Activated effector memory CD4-positive, alpha-beta T cell treated with Interleukin-2 at 50 U/mL for 16 hours (primary cell): ENCODE measurements at places on chromosomes 4 and X.

GRCh38 chr4:181548873-181549575, 694.2 kb upstream of the TENM3 start:
- no peak for DNase-seq

DNA sequence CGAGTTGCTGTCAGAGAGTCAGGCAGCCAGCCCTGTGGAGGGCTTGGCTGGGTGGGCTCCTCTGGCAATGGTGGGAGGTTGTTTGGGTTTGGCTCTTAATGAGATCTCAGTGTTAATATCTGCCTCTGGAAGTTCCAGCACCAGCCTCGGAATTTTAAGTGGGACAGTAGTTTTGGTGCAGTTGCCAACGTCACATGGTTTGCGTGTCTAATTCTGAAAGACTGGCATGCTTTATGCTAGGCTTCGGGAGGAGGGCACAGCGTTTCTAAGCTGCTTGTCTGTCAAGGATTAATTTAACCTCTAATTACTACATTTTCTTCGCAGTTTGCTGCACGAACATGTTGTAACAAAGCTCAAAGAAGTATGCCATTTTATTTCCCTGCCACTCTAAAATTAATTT, 9.2 kb downstream of the MAMLD1 start:
- DNase-seq, result no peak

- no peak for DNase-seq
Measured at GRCh38 chrX:74119016-74119910, 184.7 kb upstream of the ZCCHC13 start.

- no peak for DNase-seq
Measured at GRCh38 chrX:119186763-119187162, 49.3 kb upstream of the PGRMC1 start.

GRCh38 chrX:56382278-56382677, 150.1 kb downstream of the KLF8 start:
- DNase-seq, result no peak

- no peak for DNase-seq
Measured at GRCh38 chrX:36898301-36898700, 109.9 kb upstream of the FAM47C start.

GRCh38 chr4:10671366-10671765, 13.2 kb downstream of the CLNK start:
- no peak for DNase-seq

GRCh38 chrX:68942840-68943239, 114.0 kb downstream of the EFNB1 start:
- no peak for DNase-seq

DNA sequence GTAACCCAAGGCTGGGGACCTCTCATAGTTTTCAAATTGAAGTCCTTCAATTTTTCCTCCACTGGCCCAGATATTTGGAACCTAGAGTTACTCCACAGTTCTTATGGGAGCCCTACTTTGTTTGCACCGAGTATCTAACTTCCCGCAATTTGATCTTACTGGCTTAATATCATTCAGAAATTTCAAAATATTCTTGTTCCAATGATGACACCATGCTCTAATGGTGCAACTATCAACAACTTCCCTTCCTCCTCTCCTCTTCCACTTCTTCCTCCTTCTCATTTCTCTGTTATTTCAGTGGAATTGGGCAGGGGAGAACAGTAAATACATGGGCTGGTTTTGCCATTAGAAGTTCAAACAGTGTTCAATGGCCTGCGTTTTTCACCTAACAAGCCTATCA, 20.2 kb downstream of the PDCL2 start:
- DNase-seq, result no peak

- DNase-seq, result no peak
Measured at GRCh38 chrX:31854716-31855115, 782.9 kb upstream of the FTHL17 start.

DNA sequence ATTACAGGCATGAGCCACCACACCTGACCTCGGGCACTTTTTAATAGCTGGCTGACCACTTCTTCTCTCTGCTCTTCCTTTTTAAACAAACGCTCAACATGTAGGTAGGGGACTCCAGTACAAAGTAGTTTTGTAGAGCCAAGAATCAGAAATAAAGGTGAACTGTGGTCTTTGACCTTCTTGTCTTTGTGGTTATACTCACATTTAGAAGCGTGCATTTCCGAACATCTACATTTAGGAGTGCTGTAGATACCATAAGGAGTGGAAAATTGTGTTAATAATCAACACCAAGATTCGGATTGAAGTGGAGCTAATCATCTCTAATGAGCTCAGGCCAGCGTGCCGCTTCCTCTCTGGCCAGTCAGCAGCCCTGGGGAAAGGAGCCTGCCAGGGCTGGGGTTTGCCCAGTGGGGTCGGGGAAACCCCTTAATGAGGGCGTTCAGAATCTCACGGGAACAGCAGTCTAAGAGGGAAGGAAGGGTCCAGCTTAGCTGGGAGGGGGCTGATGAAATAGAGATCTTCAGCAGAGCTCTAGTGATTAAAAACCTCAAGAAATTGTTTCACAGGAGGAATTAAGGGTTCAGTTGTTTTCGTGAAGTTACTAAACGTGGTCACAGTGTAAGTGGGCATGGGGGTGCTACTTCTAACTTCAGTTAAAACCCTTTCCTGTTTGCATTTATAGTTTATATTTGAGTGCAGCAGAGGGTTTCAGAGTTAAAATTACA, 81.2 kb downstream of the GAB1 start:
- no peak for DNase-seq

DNA sequence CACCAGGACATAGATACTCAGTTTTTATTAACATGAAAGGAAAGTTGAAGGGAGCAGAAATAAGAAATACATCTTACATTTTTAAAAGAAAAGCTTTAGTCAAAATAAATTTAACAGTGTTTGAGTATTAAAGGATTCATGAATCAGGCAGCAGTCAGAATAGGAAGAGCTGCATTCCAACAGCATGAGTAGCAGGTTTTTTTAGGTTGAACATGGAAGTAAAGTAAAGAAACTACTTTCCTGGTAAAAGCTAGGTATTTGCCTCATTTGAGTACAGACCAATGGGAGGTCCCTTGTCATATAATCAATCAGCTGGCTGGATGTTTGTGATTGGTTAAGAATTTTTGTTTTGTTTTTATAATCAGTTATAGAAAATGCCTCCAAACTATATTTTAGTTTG, 645.9 kb upstream of the INTU start:
- DNase-seq, result no peak

DNA sequence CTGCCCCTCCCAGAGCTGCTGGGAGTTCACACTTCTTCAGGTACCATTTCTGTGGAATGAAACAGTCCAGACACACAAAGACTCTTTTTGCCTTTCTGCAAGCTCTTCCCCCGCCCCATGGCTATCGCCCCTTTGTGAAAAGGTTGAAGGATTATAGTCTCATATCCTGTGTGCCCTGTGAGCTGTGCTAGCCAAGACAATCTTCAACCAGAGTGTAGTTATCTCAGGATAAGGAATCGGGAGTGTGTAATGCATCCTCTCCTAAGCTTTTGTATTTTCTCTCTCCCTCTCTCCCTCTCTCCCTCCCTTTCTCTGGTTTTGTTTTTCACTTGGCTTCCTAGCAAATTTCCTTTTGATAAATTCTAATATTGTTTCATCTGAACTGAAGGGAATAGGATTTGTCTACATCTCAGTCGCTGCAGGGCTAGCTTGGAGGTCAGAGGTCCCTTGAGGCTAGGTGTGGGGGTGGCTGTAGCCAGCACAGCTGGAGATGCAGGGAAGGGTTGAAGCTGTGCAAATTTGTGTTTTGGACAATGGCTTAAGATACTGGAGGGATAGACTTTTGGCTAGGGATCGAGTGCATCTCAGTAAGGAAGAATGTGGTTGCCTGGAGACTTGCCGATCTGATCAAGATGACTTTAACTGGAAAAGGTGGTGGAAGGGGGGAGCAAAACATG, 74.6 kb upstream of the NALF2 start:
- DNase-seq, result no peak

DNA sequence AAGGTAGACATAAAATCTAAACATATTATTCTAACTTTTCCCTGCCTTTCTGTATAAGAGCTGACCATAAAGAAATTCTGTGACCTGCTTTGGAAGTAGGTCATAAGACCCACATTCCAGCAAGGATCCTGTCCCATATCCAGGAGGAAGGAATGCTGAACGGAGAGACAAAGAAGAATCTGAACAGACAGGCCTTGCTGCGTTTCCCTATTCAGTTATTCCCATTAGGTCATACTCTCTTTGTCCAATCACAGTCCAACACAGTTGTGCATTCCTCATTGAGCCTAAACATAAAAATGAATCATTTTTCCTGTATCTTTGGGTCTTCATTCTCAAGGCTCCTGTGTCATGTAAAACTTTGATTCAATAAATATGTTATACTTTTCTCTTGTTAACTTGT, 287.6 kb upstream of the TAPT1 start:
- DNase-seq, result no peak

GRCh38 chr4:145805490-145805889, 125.5 kb downstream of the C4orf51 start:
- no peak for DNase-seq

DNA sequence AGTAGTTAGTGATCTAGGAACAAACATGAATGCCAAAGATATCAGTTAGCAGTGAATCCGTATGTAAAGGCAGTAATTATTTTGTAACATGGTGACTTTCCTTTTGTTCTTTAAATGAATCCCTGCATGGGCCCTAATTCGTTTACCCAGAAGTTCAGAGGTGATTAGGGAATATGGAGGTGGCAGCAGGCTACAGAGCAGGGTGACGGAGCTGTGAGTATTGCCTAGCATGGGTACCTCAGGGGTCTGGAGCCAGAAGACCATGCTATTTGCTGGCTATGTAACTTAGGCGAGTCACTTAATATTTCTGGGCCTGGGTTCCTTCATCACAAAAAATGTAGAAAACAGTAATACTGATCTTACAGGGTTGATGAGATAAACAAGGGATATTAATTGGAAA, 184.9 kb downstream of the ENOX2 start:
- DNase-seq, result no peak

GRCh38 chr4:8938623-8939022, 67.0 kb upstream of the HMX1 start:
- DNase-seq, result no peak

- no peak for DNase-seq
Measured at GRCh38 chr4:52926196-52926974, 64.3 kb downstream of the RASL11B start.

GRCh38 chr4:24727390-24728224, 67.8 kb upstream of the SOD3 start:
- DNase-seq, result no peak

DNA sequence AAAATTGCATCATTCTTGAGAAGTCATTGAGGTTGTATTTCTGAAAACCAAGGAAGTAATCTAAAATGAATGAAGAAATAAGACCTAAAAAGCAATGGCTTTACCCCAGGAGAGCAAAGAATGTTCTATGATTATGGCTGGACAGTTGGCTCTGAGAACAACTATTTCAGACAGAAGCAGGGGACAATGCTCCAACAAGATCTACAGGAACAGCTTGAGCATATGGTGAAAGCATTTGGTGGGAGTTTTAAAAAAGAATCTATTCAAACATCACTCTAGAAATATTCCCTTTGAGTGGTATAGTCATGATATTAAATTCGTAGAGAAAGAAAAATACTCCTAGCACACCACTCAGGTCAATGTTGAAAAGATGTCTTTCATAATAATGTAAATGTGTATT, 26.7 kb downstream of the DYNLT3 start:
- DNase-seq, result no peak

- DNase-seq, result no peak
Measured at GRCh38 chr4:23373261-23373660, 516.6 kb downstream of the PPARGC1A start.

DNA sequence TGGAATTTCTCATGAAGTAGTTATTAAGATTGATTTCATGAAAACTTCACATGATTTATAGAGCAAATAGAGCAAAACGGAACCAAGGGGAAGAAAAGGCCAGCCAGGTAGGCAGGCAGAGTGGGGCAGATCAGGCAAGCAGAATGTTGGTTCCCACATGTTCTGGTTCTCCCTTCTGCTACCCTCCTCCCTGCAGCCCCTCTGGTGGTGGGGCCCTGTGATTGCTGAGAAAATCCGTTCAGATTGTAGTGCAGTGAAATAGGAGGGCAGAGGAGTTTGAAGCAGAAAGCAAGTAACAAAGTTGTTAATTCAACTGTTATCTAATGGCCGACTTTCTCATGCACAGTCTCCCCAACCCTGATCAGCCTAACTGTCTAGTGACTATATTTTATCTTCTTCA, 185.3 kb downstream of the MID1IP1 start:
- DNase-seq, result no peak

- DNase-seq, result no peak
Measured at GRCh38 chr4:147981305-147981704, 249.4 kb downstream of the ARHGAP10 start.

GRCh38 chr4:52126966-52127365, 75.9 kb downstream of the SPATA18 start:
- DNase-seq, result no peak

DNA sequence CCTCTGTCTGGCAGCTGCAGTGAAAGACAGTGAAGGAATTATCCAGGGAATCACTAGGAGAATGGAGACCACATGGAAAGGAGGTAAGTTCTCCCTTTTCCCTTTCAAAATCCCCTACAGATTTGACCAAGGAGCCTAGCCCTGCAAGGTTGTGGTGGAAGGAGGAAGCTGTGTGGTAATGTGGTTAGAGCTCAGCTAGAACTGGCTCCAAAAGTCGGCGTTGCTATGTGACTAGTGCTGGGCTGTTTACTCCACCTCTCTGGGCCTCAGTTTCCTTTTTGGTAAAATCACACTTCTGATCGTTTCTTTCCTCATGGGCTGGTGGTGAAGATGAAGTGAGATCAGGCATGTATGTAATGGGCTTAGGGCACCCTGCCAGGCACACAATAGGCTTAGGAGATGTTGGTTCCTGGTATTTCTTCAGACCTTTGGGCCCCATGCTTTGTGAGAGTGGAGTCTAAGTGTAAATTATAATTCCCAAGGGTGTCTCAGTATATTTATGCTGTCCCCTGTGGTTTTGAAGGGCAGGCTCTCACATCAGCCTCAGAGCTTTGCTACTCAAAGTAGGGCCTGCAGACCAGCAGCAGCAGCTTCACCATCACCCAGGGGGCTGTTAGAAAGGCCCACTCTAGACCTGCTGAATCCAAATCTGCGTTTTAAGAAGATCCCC, 183.7 kb upstream of the BCOR start:
- no peak for DNase-seq

GRCh38 chrX:133726642-133727041, 258.8 kb downstream of the GPC3 start:
- no peak for DNase-seq

DNA sequence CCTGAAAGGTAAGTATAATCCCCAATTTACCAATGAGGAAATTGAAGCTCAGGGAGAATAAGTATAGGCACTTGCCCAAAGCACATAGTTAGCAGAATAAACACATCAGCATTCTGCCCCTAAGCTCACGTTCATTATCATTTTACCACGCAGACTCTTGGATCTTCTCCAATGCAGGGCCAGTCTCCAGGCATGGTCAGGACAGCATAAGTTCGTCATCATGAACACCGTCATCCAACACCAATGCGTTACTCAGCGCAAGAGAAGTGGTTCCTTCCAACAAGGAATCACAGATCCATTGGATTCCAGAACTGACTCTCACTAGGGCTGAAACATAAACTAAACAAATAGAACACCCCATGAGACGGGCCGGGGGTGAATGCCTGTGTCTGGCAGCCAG, 86.5 kb upstream of the GPM6B start:
- no peak for DNase-seq
